ENCODE measurements at places on chromosomes 4 and X.

DNA sequence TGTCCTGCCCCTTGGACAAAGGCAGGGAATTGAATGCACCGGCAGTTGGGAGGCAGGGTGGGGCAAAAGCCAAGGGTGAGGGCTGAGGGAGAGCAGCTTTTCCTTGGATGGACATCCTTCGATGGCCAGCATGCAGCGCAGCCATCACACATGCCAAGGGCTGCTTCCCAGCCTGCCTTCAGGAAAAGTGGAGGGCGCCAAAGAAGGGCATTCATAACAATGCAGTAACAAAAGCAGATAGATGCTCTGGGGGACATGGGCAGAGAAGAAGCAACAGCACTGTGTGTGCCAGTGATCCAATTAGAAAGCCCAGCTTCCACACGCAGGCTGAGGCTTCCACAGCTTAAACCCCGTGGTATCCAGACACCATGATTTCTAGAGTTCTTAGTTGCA lies 71.5 kb downstream of the TSPAN5 start:
- no peak overlapping the region for H3K27ac ChIP-seq
- no peak for DNase-seq
- no peak overlapping the region for H3K4me3 ChIP-seq
- no peaks in the 10 kb centered on the region for H3K27me3 ChIP-seq
- H3K4me1 ChIP-seq: no peaks in the 10 kb centered on the region
- no peaks in the 10 kb centered on the region for H3K36me3 ChIP-seq

DNA sequence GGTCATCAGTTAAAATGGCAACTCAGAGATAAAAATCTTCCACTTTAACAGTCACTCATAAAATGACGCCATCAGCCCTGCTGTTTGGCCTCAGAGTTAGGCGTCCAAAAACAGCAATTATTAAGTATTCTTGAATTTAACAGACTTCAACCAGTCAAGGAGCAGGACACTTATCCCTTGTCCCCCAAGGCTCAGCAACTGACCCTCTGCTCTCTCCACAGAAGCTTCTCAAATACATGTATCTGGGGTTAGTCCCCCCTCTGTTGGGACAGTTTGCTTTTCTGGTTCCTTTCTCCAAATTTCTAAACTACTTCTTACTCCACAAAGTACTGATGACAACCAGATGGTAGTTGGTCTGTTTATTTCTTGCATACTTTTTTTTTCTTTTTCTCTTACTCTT lies 54.4 kb downstream of the SOD3 start:
- no peaks in the 10 kb centered on the region for H3K27me3 ChIP-seq
- no peaks in the 10 kb centered on the region for H3K4me1 ChIP-seq
- H3K36me3 ChIP-seq: peaks cover 3% of the 10 kb centered on the region
- no peak for DNase-seq
- no peak overlapping the region for H3K27ac ChIP-seq

DNA sequence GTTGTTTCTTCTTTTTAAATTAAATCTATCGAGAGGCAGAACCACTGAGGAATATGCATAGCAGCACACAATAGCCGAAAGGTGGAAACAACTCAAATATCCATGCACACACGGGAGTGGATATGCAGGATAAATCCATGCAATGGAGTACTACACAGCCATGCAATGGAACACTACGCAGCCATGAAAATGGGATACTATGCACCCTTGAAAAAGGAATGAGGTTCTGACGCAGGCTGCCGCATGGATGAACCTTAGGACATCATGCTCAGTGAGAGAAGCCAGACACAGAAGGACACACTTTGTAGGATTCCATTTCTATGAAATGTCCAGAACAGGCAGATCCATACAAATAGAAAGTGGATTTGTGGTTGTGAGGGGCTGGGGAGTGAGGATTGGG lies 18.4 kb upstream of the P2RY8 start:
- no peak for DNase-seq
- no peaks in the 10 kb centered on the region for H3K4me1 ChIP-seq
- H3K27ac ChIP-seq: peak overlapping the region; percentile 27
- H3K36me3 ChIP-seq: no peaks in the 10 kb centered on the region

DNA sequence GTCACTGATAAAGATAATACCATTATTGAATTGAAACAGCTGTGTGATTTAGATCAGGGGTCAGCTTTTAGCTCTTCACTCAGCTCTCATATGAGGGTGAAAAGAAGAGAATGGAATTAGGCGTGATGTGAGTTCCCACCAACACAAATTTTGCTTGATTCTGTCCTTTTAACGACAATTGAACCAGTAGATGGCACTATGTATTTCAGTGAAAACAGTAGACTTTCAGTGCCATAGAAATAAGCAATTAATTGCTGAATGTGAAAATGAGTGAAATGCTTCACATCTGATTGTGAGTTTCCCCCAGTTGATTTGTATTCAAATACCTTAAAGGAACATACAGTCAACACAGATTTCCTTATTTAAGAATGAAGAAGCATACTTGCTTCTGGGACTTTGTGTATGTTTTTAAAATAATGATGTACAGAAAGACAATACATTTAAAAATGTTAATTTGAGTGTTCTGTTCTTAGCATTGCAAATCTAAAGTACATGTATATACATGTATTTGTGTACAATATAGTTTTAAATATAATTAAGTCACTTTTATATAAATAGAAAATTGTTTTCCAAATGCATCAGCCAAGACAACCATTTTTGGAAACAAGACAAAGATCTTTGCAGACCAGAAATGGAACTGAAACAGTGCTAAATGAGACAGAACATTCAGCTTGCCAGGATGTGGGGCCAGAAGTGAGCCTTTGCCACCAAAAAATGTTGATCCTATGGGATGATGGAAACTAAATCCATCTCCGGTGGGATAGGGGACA lies 178.8 kb downstream of the SNCA start:
- no peaks in the 10 kb centered on the region for H3K27me3 ChIP-seq
- no peak overlapping the region for H3K27ac ChIP-seq
- no peaks in the 10 kb centered on the region for H3K36me3 ChIP-seq
- no peak for DNase-seq

DNA sequence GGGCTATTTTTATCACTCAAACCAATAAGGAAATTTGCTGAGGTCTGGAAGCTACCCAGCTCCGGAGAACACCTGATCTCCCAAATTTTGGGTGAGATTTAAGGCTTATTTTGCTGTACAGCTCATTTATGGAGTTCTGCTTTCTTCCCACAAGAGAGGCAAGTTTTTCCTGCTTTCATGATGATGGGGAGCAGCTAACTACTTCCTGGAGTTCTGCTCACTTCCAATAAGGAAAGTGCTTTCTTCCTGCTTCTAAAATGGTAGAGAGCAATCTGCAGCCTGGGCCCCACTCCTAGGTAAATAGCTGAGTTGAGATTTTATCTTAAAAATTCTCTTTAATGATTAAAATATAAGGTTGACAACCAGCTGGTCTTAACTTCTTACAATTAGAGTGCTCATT lies 606.0 kb upstream of the HTR2C start:
- DNase-seq: no peak
- H3K4me3 ChIP-seq: no peak overlapping the region
- no peaks in the 10 kb centered on the region for H3K27me3 ChIP-seq
- no peak overlapping the region for H3K27ac ChIP-seq

- no peaks in the 10 kb centered on the region for H3K27me3 ChIP-seq
- H3K4me3 ChIP-seq: no peak overlapping the region
- H3K36me3 ChIP-seq: no peaks in the 10 kb centered on the region
- H3K4me1 ChIP-seq: no peaks in the 10 kb centered on the region
These were observed 49.5 kb downstream of the RPGR start for GRCh38 chrX:38277802-38278201.

DNA sequence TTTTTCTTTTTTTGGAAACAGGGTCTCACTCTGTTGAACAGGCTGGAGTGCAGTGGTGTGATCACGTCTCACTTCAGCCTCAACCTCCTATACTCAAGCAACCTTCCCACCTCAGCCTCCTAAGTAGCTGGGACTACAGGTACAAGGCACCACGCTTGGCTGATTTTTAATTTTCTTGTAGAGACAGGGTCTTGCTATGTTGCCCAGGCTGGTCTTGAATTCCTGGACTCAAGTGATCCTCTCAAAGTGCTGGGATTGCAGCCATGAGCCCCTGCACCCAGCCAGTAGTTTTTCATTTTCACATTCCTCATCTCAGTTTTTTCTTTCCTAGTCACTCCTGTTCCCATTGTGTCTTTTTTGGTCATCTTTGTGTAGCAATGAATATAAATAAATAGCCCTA lies 11.1 kb downstream of the USO1 start:
- peaks cover 27% of the 10 kb centered on the region for H3K4me1 ChIP-seq
- no peaks in the 10 kb centered on the region for H3K36me3 ChIP-seq
- no peak overlapping the region for H3K4me3 ChIP-seq
- no peaks in the 10 kb centered on the region for H3K27me3 ChIP-seq
- H3K27ac ChIP-seq: peak overlapping the region; percentile 88

- H3K27me3 ChIP-seq: no peaks in the 10 kb centered on the region
- peak overlapping the region; percentile 30 for H3K4me3 ChIP-seq
These were observed 14.3 kb downstream of the ABLIM2 start for GRCh38 chr4:8144359-8144758.

DNA sequence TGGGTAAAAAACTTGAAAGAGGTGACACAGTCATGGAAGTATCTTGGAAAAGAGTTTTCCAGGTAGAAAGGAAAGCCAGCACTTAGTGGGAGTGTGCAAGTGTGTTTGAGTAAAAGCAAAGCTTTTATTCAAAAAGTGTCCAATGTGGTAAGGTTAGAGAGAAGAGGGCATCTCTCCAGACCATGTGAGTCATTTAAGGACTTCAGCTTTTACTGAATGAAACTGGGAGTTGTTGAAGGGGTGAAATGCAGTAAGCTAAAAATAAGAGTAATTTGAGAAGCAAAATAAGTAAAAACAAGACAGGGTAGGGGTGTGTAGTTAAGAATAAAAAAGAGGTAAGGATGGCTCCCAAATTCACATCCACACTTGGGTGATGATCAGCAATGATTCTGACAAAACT lies 238.9 kb downstream of the SLC7A11 start:
- H3K4me3 ChIP-seq: no peak overlapping the region
- H3K36me3 ChIP-seq: no peaks in the 10 kb centered on the region
- no peak overlapping the region for H3K27ac ChIP-seq
- H3K27me3 ChIP-seq: no peaks in the 10 kb centered on the region
- DNase-seq: no peak

- no peak overlapping the region for H3K4me3 ChIP-seq
- no peaks in the 10 kb centered on the region for H3K36me3 ChIP-seq
- no peaks in the 10 kb centered on the region for H3K27me3 ChIP-seq
- no peaks in the 10 kb centered on the region for H3K4me1 ChIP-seq
- no peak overlapping the region for H3K27ac ChIP-seq
These were observed 382.4 kb upstream of the GALNT7 start for GRCh38 chr4:172786039-172786792.

- H3K4me3 ChIP-seq: no peak overlapping the region
- no peaks in the 10 kb centered on the region for H3K4me1 ChIP-seq
- H3K36me3 ChIP-seq: no peaks in the 10 kb centered on the region
- DNase-seq: no peak
- H3K27ac ChIP-seq: no peak overlapping the region
These were observed 261.0 kb downstream of the BMPR1B start for GRCh38 chr4:95018785-95019184.

GRCh38 chrX:139933904-139934303 lies 1.1 kb upstream of the ATP11C start:
- H3K4me1 ChIP-seq: no peaks in the 10 kb centered on the region
- peak overlapping the region; percentile 88 for H3K4me3 ChIP-seq
- no peak for DNase-seq
- H3K36me3 ChIP-seq: no peaks in the 10 kb centered on the region

- no peak overlapping the region for H3K27ac ChIP-seq
- H3K4me3 ChIP-seq: no peak overlapping the region
- H3K4me1 ChIP-seq: no peaks in the 10 kb centered on the region
- no peak for DNase-seq
- H3K36me3 ChIP-seq: no peaks in the 10 kb centered on the region
These were observed 673.0 kb downstream of the TLL1 start for GRCh38 chr4:166546009-166546408.

GRCh38 chr4:119980456-119980855 lies 86.2 kb downstream of the MAD2L1 start:
- no peak overlapping the region for H3K4me3 ChIP-seq
- no peak overlapping the region for H3K27ac ChIP-seq
- no peaks in the 10 kb centered on the region for H3K27me3 ChIP-seq
- no peaks in the 10 kb centered on the region for H3K4me1 ChIP-seq
- H3K36me3 ChIP-seq: no peaks in the 10 kb centered on the region

DNA sequence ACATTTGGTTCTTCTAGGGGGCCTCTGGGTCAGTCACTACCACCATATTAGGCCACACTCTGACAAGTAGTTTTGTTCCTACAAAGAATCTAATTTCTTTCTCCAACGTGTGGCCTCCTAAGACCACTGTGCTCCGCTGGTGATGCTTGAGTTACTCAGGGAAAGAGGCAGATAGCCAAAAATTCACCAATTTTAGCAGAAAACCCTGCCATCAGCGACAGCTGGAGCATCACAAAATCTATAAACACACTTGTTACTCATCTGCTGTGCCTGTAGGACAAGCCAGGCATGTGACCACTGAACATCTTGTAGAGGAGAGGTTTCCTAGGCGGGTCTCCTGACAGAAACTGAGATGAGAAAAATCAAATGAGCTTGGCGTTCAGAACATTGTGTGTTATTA lies 105.4 kb downstream of the SYNPO2 start:
- no peaks in the 10 kb centered on the region for H3K36me3 ChIP-seq
- DNase-seq: peak; percentile 87
- no peaks in the 10 kb centered on the region for H3K27me3 ChIP-seq

GRCh38 chrX:45758319-45758718 lies 557.6 kb upstream of the DIPK2B start:
- no peaks in the 10 kb centered on the region for H3K36me3 ChIP-seq
- no peaks in the 10 kb centered on the region for H3K27me3 ChIP-seq
- peak overlapping the region; percentile 36 for H3K27ac ChIP-seq
- no peak overlapping the region for H3K4me3 ChIP-seq

DNA sequence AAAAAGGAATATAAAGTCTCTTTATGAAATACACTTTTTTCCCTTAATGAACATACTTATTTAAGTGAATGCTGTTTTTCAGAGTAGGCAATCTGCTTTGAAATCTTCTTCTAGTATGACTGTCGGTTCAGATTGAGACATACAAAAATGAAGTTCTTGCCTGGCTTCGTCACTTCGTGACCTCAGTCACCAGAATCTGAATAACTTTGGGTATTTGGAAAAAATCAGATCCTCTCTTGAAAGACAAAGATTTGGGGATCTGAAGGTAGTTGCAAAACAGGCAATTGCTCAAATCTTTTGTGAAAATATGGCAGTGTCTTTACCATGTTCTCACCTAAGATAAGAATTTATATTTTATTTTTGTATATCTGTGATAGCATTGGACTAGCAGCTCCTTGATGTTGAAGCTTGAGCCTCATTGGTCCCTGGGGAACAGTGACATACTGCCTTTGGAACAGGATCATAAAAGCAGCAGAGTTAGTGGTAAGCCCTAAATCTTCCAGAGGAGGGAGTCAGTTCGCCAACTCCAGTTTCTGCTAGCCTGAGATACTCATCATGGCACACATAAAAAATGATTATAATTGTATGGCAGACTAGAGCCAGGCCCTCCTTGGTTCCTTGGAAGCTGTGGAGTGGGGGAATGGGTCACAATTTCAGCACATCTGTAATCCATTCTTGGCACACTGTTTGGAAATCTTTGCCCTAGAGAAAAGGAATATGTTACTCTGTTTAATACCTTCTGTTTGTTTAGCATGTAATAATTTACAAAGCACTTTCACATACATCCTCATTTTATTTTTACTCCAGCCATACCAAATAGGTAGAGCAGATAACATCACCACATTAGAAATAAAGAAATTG lies 5.0 kb downstream of the ARFIP1 start:
- no peaks in the 10 kb centered on the region for H3K36me3 ChIP-seq
- H3K27ac ChIP-seq: no peak overlapping the region
- H3K27me3 ChIP-seq: no peaks in the 10 kb centered on the region
- H3K4me3 ChIP-seq: no peak overlapping the region
- no peak for DNase-seq

GRCh38 chr4:165464813-165465381 lies 86.1 kb downstream of the CPE start:
- H3K4me3 ChIP-seq: no peak overlapping the region
- H3K4me1 ChIP-seq: no peaks in the 10 kb centered on the region
- H3K27me3 ChIP-seq: no peaks in the 10 kb centered on the region
- DNase-seq: no peak
- no peaks in the 10 kb centered on the region for H3K36me3 ChIP-seq

Measured in gastrocnemius medialis (tissue), 4 donors.